Activated naive CD8-positive, alpha-beta T cell treated with anti-CD3 and anti-CD28 coated beads, Interleukin-2, amount 10 ng/mL, durations not matched to agents 7 days and 5 days (primary cell): ENCODE measurements at places on chromosomes 7 and 10. TPM values are rescaled to one million over a fixed set of nuclear protein-coding genes. Genes with fewer than 3 reads are reported as not detected.

GRCh38 chr7:597348-598178, 77.9 kb upstream of the PDGFA start:
- DNase-seq: no peak
- peaks cover 20% of the 10 kb centered on the region for H3K4me1 ChIP-seq
- H3K4me3 ChIP-seq: no peak overlapping the region
- no peak overlapping the region for H3K27ac ChIP-seq
- H3K36me3 ChIP-seq: peaks cover 16% of the 10 kb centered on the region

DNA sequence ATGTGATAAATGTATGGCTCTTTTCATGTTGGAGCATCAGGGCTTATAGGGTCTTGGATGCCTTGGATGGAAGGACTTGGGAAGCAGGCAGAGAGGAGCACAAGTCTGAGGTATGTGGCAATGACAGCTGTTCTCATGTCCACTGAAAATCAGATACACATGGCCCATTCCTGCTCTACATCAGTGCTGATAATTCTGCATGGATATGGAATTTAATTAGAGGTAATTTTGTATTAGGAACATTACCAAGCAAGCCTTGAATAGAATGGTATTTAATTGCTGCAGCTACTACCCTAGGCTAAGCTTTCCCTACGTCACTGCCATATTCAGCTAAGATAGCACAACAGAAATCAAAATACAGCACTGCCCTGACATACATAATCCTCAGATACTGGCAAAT, 299.6 kb downstream of the LHFPL3 start:
- H3K4me1 ChIP-seq: no peaks in the 10 kb centered on the region
- no peak for DNase-seq
- H3K27ac ChIP-seq: no peak overlapping the region
- no peaks in the 10 kb centered on the region for H3K27me3 ChIP-seq

DNA sequence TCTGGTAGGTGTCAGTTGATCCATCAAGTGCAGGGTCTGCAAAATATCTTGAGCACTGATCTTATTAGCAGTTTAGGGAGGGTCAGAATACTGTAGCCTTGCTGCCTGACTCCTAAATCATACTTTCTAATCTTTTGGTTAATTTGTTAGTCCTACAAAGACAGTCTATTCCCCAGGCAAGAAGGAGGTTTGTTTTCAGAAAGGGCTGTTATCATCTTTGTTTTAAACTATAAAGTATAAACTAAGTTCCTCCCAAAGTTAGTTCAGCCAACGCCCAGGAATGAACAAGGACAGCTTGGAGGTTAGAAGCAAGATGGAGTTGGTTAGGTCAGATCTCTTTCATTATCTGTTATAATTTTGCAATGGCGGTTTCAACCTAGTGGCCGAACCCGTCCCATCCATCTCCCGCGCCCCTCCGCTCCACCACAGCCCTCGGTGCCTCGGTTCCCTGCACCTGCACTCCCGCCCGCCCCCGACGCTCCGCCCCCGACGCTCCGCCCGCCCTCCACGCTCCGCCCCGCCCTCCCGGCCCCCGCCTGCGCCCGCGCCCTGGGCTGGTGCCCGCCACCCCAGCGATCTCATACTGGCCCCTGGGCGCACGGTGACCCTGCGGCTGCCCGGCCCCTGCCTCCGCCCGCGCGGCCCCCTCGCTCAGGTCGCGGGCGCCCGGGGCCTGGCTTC, at the start of gene ADCK2:
ADCK2 (plus strand) TSS at position 564 of the 681 bp plus-strand sequence. CDS start 386 bp downstream, outside the sequence.
- H3K36me3 ChIP-seq: peaks cover 2% of the 10 kb centered on the region
- peaks cover 31% of the 10 kb centered on the region for H3K4me1 ChIP-seq
- peak within 1 kb of the TSS; percentile 87 for H3K27ac ChIP-seq

DNA sequence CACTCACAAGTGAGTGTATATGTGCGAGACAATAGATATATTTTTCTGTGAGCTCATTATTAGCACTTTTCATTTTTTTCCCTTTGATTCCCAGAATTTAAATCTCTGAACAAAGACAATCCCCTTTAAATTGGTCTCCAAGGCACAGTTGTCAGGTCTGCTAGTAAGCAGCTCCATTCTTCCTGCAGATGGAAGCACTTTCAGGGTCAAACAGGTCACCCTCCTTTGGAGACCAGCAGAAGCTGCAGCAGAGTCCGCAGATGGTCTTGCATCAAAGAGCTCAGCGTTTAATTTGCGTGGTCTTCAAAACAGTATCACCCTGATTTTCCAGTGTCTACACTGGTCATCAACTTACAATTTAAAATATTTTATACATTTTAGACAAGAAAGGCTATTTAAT, 543.8 kb downstream of the ARL4A start:
- DNase-seq: no peak
- no peaks in the 10 kb centered on the region for H3K27me3 ChIP-seq
- no peaks in the 10 kb centered on the region for H3K36me3 ChIP-seq
- no peak overlapping the region for H3K4me3 ChIP-seq
- H3K27ac ChIP-seq: no peak overlapping the region

DNA sequence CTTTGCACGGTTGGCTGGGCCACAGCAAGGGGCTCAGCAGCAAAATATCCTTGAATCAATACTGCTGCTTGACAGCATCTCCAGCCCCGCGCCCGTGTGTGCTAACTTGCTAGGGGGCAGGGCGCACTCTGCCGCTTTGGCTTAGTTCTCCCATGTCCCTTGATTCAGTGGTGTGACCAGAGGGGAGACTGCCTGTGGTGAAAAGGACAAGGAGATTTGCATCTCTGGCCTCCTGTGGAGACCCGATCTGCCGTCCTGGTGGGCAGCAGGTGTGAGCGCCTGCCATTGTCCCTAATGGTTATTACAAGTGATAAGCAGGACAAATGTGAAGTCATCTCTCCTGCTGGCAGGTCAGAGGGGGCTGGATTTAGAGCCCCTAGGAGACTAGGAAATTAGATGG, 500.2 kb upstream of the GALNT17 start:
- H3K27me3 ChIP-seq: no peaks in the 10 kb centered on the region
- H3K27ac ChIP-seq: no peak overlapping the region
- no peaks in the 10 kb centered on the region for H3K4me1 ChIP-seq
- DNase-seq: no peak
- H3K4me3 ChIP-seq: no peak overlapping the region
- H3K36me3 ChIP-seq: no peaks in the 10 kb centered on the region

- no peak overlapping the region for H3K4me3 ChIP-seq
- H3K4me1 ChIP-seq: no peaks in the 10 kb centered on the region
- no peaks in the 10 kb centered on the region for H3K36me3 ChIP-seq
- no peak overlapping the region for H3K27ac ChIP-seq
- H3K27me3 ChIP-seq: peaks cover 27% of the 10 kb centered on the region
These were observed 88.7 kb upstream of the KCNMA1 start for GRCh38 chr10:77726301-77726700.

DNA sequence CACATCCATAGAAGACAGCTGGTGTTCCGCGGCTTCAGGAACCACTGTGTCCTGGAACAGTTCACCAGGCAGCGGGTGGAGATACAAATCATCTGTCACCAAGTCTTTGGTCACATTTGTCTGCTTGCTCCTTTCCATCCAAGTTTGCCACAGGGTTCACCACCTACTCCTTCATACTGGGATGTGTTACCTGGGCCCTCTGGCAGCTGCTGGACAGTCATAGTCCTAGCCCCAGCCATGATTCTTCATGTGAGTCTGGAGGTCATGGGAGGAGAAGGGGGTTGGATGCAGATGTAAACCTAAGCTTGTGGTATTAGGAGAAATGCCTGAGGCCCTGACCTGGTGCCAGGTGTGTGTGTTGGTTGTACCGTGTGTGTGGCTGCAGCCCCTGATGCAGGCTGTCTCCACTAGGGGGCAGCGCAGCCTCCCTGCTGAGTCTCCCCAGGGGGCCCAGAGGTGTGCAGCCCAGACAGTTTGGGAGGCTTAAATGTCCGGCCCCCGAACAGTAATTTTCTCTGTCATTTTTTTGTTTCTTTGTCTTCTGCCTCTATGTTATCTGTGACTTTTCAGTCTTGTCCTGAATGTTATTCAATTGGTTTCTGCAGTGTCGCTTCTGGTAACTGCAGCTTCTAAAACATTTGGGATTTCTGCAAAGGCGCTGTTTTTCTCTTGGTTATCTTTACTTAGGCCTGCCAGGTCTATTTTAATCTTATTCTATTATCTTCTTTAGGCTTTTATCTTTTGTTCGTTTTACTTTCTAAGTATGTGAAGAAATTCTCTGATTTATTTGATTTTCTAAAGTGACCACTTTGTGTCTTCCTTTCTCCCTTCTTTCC, 14.8 kb downstream of the NPS start:
- peak; percentile 51 for DNase-seq
- H3K36me3 ChIP-seq: no peaks in the 10 kb centered on the region
- H3K4me3 ChIP-seq: no peak overlapping the region
- no peak overlapping the region for H3K27ac ChIP-seq
- H3K4me1 ChIP-seq: no peaks in the 10 kb centered on the region
- no peaks in the 10 kb centered on the region for H3K27me3 ChIP-seq

DNA sequence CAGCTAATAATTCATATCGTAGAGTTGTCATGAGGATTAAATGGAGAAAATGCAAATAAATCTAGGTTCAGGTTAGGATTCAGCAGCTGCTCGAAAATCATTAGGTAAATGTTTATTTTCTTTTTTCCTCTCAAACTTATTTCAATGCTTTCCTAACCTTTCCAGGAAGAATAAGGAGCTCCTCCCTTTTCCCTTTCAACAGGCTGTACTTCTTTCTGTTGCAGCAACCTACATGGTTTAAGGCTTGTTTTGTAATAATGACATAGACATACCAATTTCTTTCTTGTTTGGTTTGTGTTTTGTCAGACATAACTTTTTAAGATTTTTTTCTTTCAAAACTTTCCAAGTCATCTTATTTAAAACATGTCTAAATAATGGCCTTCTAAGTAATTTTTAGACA, 18.2 kb downstream of the GPR141 start:
- no peak overlapping the region for H3K27ac ChIP-seq
- peaks cover 8% of the 10 kb centered on the region for H3K27me3 ChIP-seq
- DNase-seq: no peak
- H3K4me1 ChIP-seq: no peaks in the 10 kb centered on the region

DNA sequence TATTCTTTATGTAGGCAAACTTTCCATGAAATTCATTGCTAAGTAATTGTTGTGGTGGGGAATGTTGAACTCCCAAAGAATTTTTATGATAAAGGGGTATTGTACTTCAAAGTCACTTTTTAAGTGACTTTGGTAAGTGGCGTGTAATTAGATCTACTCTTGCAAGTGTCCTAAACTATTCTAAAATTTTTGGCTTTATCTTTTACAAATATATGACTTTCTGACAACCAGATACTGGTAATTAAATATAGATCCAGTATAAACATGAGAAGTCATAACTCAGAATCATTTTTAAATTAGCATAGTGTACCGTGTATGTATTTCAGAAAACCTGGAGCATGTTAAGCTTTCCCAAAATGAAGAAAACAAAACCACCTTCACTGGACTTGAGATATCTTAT, 84.7 kb upstream of the HGF start:
- no peak overlapping the region for H3K27ac ChIP-seq
- no peaks in the 10 kb centered on the region for H3K27me3 ChIP-seq
- H3K36me3 ChIP-seq: no peaks in the 10 kb centered on the region
- no peak overlapping the region for H3K4me3 ChIP-seq

GRCh38 chr7:57423768-57424167, 26.2 kb upstream of the ZNF716 start:
- no peaks in the 10 kb centered on the region for H3K4me1 ChIP-seq
- peaks cover 3% of the 10 kb centered on the region for H3K36me3 ChIP-seq
- H3K27ac ChIP-seq: no peak overlapping the region
- DNase-seq: no peak
- no peak overlapping the region for H3K4me3 ChIP-seq

DNA sequence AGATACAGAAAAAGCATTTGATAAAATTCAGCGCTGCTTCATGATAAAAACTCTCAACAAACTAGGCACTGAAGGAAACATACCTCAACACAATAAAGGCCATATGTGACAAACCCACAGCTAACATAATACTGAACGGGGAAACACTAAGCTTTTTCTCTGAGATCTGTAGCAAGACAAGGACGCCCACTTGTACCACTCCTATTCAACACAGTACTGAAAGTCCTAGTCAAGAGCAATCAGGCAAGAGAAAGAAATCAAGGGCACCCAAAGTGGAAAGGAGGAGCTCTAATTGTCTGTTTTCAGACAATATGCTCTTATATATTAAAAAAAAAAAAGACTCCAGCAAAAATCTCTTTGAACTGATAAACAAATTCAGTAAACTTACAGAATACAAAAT, 13.3 kb downstream of the DIP2C start:
- no peak for DNase-seq
- no peak overlapping the region for H3K27ac ChIP-seq
- no peak overlapping the region for H3K4me3 ChIP-seq
- no peaks in the 10 kb centered on the region for H3K36me3 ChIP-seq

DNA sequence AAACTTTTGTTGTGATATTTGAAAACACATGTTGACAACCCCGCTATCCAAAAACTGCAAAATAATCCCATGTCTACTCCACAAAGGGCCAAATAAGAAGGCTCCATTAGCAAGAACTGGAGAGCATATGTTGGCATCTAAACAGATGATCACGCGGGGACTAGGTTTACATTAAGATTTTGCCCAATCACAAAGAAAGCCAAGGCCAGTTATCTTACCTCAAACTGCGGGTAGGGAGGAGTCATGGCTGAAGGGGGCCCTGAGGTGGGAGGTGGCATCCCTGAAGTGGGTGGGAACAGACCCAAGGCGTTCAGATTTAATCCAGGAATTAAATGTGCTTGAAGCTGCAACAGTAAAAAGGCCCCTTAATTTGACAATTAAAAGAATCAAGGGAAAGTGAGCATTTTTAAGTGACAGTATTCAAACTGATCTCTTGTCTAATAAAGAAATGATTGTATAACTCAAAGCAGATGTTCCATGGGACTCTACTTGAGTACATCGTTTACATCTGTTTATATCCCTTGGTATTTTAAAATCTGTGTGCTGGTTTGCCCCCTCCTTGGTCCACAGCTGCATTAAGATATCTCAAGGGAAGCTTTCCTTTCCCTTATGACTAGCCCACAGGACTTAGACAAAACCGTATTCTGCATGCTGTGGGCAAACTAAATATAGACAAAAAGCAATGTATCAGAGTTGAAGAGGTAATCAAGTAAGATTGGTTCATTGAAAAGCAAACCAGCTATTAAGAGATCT, 42.9 kb downstream of the MALSU1 start:
- H3K4me3 ChIP-seq: no peak overlapping the region
- H3K4me1 ChIP-seq: peaks cover 15% of the 10 kb centered on the region
- peaks cover 2% of the 10 kb centered on the region for H3K27me3 ChIP-seq
- no peak overlapping the region for H3K27ac ChIP-seq

Gene RASSF4
- 3.0 TPM for total RNA-seq

Gene NAT16
- total RNA-seq: not detected

Gene MRLN
- not detected for total RNA-seq

Gene HOXA7
- not detected for total RNA-seq

Gene CABCOCO1
- not detected for total RNA-seq

Gene H2BK1
- total RNA-seq: 1.6 TPM

Gene GSAP
- total RNA-seq: 8.3 TPM

Gene TMEM184A
- not detected for total RNA-seq
